ENCODE measurements at places on chromosomes 12 and 14.

- no peak for DNase-seq
Measured at GRCh38 chr12:122029620-122030423, 8.1 kb downstream of the BCL7A start.

GRCh38 chr14:74619672-74620131, 7.7 kb upstream of the LTBP2 start:
- DNase-seq: no peak

- no peak for DNase-seq
Measured at GRCh38 chr12:70756791-70757190, 119.6 kb upstream of the PTPRB start.

GRCh38 chr14:31414190-31414833, 6.0 kb downstream of the HEATR5A start:
- DNase-seq: no peak

DNA sequence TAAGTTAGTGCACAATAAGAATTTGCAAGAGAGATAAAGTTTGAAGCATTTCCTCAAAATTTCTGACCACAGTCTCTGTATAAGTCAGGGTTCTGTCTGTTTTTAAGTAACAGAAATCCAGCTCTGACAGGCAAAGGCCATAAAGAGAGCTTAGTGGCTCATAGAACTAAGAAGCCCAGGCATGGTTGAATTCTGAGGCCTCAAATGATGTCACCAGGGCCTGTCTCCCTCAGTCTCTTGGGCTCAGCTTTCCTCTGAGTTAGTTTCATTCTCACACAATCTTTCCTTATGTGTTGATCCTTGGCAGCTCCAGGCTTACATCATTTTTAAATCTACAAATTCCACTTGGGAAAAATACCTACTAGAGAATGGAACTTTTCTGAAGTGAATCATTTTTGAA, 173.4 kb upstream of the ATP2B1 start:
- no peak for DNase-seq

GRCh38 chr12:32482226-32482625, 82.9 kb downstream of the FGD4 start:
- DNase-seq: no peak

GRCh38 chr14:20331053-20331613, 1.9 kb downstream of the CCNB1IP1 start:
- no peak for DNase-seq

DNA sequence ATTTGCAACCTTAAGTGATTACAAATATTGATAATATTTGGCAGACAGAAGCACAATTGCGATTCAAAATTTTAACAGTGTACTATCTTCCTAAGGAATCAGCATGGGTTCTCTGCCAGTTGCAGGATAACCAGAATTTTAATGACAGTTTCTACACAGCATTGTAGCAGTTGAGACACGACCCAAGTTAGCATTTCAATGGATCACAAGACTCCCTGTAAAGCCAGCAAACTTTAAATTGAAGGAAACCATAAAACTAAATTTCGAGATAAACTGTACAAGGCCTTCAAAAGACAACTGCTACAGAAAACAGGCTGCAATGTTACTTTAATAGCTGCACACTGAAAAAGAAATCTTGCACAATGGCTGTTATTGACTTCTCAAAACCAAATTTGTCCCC, 154.9 kb downstream of the MED13L start:
- no peak for DNase-seq

DNA sequence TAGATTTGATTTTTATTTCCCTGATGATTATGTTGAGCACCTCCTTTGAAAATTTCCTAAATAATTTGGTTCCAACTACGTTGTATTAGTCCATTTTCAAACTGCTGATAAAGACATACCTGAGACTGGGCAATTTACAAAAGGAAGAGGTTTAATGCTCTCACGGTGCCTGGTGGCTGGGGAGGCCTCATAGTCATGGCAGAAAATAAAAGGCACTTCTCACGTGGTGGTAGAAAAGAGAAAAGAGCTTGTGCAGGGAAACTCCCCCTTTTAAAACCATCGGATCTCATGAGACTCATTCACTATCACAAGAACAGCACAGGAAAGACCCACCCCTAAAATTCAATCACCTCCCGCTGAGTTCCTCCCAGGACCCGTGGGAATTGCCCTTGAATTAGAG, 372.3 kb downstream of the RPL10L start:
- no peak for DNase-seq
